Spinal cord (tissue), 10 donors: ENCODE measurements at places on chromosomes 6 and 20.

DNA sequence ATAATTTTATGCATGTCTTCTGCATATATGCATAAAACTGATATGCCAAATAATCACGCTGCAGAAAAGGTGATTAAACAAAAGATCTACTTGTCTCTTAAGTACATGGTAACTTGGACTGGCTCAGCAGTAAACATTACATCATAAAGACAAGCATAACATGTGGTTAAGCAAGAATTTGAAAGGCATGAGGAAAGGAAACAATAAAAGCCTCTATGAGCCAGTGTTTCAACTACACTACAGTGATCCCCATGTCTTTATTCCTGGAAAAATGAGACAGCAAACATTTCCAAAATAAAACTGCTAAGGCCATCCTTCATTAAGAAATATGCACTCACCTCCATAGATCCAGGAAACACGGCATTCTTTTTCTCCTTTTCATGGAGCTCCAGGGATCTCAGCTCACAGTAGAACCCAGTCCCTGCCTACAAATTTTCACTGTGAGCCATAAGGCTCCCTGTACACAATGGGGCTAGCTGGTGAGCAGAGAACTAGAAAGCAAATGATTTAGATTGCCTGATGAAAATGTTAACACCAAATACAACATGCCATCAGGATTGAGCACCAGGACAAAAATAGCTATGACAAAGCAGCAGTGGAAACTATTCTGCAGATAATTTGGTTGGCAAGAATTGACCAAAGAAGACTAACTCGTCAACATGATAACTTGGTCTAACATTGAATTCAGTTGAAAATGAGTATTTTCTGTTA is 156.1 kb downstream of the COL21A1 start:
- no peak for DNase-seq

DNA sequence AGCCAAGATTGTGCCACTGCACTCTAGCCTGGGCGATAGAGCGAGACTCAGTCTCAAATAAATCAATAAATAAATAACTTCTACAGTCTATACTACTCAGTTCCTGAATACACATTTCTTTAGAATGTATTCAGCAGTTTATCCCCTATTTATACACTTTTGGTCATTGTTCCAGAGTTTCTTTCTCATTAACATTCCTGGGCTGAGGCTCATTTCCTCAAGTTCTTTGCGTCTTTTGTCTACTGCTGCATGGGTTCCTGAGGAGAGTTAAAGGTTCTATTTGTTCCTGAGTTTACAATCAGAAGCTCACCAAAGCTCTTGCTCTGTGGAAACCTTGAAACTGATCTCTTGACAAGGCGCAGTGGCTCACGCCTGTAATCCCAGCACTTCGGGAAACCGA is 37.7 kb upstream of the SASH1 start:
- DNase-seq: no peak

GRCh38 chr6:9140172-9140571 is 704.8 kb upstream of the SLC35B3 start:
- peak; percentile 80 for DNase-seq

DNA sequence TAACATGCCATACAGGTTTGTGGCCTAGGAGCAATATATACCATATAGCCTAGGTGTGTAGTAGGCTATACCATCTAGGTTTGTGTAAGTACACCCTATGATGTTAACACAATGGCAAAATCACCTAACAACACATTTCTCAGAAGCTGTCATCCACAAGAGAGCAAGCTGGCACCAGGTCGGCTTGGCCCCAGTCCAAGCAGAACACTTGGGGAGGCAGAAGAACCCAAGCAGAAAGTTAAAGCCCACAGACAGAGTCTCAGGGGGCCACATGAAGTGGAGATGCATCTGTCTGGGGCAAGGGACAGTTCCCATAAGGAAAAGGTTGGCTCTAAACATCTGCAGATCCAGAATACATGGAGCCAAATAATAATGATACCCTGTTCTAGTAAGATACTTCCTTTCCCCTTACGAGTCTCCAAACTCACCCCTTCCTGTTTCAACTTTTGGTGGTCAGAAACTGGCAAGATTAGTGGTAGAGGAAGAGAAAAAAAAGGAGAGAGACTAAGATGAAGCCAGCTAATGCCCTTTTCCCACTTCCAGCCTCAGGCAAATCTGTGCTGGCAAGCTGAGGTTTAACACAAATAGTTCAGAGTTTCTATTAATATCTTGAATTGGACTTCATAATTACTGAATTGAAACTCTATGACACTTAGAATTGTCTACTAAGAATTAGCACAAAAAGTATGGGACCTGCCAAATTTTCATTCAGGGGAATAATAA is 29.5 kb downstream of the TCF21 start:
- DNase-seq: no peak

DNA sequence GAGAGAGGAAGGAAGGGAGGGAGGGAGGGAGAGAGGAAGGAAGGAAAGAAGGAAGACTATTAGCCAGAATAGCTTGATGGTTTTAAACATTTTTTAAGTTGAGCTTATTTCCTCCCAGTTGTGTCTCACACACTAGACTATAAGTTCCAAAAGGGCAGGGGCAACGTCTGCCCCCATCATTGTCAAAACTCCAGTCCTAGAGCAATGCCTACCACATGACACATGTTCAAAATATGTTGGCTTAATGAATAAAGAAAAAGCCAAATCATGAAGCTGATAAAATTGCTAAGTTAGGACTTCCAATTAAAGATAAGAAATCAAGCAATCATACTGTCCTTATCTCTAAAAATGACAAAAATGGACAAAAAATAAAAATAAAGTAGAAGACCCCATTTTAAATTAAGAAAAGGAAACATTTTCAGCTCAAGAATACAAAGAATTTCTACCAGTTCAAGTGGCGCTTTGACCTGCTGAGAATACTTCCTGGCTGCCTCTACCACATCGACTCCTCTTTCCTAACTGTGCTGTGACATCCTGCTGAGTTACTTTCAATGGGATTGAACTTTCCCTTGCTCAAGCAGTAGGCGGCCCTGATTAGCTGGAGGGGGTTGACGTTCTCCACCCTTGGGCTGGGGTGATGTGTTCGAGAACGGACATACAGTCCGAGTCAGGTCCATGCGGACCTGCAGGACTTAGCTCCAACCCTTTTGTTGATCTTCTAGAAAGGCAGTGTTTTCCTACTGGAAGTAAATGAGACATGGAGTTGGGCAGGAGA is 283.9 kb upstream of the FOXQ1 start:
- DNase-seq: no peak

DNA sequence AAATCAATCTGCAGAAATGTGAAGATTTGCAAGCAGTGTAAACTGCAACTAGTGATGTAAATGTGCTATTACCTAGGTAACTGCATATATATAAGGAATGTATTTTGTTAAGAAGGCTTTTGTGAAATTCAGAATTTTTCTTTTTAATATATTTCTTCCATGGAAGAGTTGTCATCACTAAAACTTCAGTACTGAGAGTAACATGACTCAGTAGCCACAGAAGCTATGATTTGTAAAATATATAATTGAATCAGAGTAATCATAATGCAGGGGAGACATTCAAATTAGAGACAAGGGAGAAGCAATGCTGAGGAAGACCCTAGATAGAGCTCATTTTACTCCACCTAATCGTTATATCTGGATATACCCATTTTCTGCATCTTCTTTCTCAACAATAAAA is 141.7 kb downstream of the ADGRG6 start:
- no peak for DNase-seq

DNA sequence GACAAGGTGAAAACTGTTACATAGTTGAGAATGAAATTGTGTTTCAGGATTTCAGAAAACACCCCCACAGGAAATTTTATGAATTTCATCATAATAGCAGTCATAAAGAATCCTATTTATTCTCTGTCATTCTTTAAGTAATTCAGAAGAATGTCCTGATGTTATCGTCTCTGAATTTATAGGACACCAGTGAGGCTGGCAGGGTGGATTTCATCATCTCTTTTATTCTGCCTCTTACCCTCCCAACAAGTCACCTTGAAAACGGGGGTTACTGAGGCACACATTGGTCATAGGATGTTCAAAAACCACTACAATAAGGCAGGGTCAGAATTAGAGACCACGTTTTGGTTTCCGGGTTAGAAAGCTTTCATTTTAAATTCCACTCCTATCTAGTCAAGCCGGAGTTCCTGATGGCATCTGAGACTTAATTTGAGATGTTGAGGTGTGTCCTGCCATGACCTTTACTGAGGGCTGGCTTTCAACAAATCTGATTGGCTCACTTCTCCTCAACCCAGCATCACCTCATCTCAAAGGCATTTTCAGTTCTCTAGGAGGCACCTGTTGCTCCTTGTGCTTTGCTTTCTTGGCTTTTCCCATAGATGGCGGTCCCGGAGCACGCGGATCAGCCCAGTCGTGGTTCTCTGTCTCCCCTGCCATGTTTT is 230.6 kb upstream of the SUPT3H start:
- no peak for DNase-seq

DNA sequence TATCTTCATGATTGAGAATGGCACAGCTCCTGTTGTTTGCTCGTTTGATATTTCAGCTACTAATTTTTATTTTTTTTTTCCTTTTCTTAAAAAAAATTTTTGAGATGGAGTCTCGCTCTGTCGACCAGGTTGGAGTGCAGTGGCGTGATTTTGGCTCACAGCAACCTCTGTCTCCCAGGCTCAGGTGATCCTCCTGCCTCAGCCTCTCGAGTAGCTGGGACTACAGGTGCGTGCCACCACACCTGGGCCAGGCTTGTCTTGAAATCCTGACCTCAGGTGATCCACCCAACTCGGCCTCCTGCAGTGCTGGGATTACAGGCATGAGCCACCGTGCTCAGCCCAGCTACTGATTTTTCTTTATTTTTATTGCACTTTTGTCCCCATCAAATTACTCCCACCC is 150.2 kb upstream of the SIM1 start:
- no peak for DNase-seq

DNA sequence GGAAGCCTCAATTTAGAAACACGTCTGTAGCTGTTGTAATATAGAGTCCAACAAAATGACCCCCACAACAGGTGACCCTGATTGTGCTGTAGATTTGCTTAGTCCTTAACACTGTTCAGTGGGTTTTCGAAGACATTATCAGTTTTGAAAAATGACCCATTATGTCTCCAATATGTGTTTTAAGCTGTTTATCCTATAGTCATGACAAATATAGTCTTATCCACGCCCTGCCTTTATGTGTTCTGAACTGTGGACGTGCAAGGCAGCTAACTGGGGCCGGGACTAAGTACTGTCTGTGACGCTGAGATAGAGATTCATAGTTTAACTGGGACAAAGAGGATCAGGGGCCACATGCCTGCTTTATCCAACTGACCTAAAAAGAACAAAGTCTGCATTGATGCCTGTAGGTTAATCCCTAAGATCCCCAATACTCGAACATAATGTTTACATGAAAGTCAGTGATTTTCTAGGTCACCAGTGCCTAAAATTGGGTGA is 192.4 kb downstream of the CD83 start:
- DNase-seq: no peak

DNA sequence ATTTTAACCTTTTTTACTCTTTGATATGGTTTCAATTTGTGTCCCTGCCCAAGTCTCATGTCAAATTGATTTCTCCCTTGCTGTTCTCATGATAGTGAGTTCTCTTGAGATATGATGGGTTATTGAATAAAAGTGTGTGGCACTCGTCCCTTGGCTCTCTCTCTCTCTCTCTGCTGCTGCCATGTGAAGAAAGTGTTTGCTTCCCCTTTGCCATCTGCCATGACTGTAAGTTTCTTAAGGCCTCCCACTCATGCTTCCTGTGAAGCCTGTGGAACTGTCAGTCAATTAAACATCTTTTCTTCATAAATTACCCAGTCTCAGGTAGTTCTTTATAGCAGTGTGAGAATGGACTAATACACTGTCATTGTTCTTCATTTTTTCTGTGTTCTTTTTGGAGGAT is 48.5 kb downstream of the LIN28B start:
- DNase-seq: no peak

GRCh38 chr6:157867155-157867559 is 44.1 kb downstream of the SNX9 start:
- DNase-seq: no peak

- peak; percentile 61 for DNase-seq
These were observed 90.9 kb downstream of the GJA10 start for GRCh38 chr6:89984926-89985750.

DNA sequence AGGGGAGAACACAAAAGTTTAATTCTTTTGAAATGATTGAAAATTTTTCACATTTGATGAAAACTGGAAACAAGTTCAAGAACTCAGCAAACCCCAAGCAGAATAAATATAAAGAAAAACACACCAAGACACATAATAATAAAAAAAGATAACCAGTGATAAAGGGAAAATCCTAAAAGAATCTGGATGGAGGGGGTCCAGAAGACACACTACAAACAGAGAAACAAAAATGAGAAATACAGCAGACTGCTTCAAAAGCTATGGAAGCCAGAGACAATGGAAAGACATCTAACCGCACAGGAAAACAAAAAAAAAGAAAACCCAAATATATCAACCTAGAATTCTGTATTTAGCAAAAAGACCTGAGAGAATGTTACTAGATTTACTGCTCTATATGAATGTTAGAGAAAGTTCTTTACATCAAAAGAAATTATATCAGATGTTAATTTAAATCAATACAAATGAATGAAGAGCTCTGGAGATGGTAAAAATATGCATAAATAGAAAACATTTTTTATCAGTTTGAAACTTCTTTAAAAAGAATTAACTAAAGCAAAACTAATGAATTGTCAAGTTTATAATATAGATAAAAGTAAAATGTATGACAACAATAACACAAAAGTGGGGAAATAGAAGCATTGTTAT is 310.7 kb upstream of the PREP start:
- no peak for DNase-seq

- no peak for DNase-seq
These were observed 70.5 kb upstream of the FKBP1C start for GRCh38 chr6:63140692-63141318.

DNA sequence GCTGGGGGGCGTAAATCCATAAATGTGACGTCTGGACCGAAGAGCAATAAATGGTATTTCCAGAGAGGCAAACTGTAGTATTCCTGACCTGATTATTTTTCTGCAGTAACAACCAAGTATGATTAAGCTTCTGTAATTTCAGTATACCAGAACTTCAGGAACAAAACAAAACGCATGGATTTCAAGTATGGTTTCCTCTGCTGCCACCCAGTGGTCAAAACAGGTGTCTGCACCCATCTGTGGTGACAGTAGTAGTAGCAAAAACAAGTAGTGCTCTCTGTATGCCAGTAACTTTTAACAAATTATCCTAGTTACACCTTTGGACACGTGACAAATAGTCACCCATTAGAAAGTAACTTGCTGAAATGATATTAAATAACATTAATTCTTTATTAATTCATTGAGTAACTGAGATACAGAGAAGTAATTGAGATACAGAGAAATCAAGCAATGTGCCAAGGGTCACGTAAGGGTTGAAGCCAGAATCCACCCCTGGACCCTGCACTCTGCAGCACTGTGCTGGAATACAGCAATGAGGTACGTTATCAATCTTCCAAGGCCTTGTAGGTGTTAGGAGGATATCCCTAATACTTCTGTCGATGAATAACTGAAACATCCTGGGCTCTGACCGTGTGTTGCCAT is 7.9 kb downstream of the CALHM4 start:
- DNase-seq: peak; percentile 94

DNA sequence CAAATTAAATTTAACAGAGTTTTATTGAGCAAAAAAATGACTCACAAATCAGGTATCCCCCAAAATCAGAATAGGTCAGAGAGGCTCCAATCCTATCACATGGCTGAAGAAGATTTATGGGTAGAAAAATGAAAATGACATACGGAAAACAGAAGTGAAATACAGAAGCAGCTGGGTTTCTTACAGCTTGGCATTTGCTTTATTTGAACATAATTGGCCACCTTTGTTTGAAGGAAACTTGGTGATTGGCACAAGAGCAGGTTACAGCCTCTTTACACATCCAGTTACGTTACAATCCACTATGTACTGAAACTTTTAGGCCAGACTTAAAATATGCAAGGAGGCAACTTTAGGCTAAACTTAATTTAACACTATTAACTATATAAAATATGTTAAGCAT is 11.7 kb upstream of the TREM2 start:
- DNase-seq: no peak

GRCh38 chr6:122853259-122853995 is 64.4 kb downstream of the SMPDL3A start:
- no peak for DNase-seq
